ENCODE measurements at places on chromosomes 5 and 9.

DNA sequence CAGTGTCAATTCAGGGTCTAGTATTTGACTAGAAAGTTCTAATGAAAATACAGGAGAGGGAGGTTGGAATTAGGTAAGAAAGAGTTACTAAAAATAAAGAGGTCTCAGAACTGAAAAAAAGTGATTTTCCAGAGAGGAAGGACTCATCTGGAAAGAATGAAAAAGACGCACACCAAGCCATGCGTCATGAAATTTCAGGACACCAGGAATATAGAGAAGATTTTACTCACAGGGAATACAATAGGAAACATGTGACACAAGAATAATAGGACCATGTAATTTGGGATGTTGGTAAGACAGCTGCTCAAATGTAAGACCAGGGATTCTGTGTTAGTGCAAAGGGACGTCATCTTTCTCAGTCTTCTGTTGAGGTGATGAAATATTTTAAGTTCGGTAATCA lies 224.7 kb downstream of the GDNF start:
- no peak for DNase-seq

DNA sequence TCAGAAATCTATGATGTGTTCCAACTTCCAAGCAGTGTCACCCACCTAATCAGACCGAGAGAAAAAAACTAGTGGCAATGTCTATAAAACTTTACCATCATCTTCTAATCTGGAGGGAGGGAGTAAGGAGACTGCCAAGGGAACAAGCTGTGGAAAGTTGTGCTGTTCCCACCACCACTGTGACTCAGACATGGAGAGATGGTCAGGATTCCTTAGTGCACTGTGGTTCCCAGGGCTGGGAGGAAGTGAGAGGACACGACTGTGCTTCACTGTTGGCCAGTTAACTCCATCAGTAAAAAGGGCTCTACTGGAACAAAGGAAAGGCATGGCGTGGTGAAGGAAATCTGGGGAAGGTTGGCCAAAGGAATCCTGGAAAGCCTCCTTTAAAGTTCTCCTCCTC lies 18.8 kb downstream of the TICAM2 start:
- no peak for DNase-seq

GRCh38 chr9:102114557-102114956 lies 376.1 kb upstream of the GRIN3A start:
- DNase-seq = no peak

DNA sequence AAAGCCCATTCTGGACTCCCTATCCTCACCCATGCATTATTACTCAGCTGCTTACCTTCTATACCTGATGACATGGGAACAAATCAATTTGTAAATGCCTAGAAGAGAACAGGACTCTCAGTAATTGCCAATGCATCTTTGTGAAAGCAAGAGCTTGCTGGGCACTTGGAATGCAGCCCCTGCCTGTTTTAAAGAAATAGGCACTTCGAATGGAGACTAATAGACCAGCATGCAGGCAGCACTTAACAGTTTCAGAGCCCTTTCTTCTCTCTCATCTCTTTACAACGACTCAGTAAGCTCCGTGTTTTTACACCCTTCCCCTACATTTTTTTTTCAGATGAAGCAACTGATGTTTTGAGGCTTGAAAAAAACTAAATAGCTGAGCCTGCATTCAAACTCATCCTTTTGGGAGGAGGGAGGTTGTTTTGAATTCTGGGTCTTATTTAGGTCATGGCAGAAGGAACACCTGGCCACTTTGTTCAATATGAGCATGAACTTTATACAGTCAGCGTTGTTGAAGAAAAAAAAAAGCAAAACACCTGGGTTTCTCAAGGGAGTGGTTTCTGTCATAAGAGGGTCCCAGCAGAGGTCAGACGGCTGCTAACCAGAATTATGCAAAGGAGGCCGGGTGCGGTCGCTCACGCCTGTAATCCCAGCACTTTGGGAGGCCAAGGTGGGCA lies 34.6 kb upstream of the WHRN start:
- no peak for DNase-seq

DNA sequence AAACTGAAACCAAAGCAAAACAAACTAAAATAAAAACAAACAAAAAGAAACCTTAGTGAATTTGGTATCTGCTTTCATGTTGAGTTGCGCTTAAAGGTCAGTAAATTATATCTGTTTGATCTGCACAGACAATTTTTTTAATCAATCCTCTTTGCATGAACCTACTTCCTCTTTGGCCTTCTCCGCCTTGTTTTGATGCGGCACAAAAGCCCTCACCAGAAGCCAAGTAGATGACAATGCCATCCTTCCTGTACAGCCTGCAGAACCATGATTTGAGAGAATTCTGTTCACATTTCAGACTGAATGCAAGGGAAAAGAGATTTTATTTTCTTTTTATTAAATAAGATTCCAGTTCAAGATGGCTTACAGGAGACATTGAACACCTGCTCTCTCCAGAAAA lies 473.6 kb upstream of the FTMT start:
- no peak for DNase-seq

- no peak for DNase-seq
Measured at GRCh38 chr5:77864997-77865396, 88.9 kb upstream of the TBCA start.

- no peak for DNase-seq
Measured at GRCh38 chr5:134092875-134093274, 21.6 kb upstream of the TCF7 start.

DNA sequence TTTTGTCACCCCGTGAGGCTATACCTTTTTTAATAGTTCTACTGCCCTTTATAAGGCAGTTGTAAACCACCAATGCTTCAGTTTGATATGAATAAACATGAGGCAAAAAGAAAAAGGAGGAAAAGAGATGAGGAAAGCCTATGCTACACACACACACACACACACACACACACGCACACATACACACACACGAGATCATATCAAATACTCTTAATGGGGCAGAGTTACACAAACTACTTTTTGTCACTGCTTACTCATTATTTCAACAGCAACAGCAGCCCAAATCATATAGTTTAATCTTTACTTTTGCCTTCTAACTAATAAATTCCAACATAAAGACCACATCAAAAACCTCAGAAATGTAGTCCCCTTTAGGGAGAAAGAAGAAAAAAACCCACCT lies 116.8 kb upstream of the PAM start:
- no peak for DNase-seq

- DNase-seq = no peak
Measured at GRCh38 chr5:73955271-73955846, 329.4 kb downstream of the ARHGEF28 start.
